ENCODE measurements at places on chromosomes 1 and 21.

DNA sequence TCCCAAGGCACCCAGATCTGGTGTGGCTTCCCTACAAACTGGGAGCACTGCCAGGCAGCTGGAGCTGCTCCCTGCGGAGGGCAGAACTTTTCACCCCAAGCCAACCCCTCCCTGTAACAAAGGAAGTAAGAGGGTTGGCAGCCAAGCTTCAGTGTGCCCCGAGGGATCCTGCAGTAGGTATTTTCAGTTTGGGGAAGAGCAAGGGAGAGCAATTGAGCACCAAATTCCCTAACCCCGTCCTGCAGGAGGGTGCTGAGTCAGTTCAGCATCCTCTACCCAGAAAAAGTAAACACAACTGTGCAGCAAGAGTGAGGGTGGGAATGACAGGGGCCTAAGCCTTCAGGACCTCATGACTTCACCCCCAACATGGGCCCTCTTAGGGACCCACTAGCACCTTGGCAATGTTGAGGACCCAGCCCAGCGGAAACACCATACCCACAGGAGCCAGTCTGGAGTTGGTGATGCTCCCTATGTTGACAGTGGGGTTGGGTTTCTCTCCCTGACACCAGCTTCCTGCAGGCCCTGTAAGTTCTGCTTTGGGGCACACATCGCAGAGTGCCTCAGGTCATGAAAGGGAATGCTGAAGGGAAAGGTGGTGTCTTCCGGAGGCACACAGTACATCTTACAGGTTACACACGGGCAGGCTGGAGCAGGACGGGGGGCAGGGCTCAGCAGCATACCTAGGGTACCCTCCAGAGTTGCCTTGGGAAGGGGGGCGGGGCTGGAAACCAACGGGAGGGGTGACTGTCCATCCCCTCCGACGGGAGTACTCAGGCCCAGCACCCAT lies 14.8 kb downstream of the SH3BP5L start:
- no peak for DNase-seq

DNA sequence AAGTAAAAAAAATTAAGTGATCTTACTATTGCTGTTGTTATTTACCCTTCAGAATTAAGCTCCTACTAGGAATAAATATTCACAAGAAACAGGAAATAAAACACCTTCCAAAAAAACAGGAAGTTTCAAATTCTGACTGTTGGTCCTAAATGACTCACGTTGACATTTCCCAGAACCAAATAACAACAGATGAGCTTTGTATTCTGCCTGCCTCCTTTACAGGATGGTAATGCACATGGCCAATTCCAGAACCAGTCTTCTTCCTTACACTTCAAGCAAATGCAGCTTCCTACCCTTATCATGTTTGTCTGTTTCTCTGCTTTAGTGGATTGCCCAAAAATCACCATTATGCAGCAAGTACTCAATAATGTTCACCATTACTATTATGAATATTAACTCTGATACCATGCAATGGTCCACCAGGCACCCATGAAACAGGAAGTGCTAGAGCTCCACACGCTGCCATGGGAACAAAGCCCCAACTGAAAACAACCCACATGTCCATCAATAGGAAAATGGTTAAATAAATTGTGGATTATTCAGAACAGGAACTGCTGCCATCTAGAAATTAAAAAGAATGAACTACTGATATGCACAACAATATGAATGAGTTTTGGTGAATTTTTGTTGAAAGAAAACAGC lies 8.9 kb downstream of the CASP9 start:
- DNase-seq, result no peak

DNA sequence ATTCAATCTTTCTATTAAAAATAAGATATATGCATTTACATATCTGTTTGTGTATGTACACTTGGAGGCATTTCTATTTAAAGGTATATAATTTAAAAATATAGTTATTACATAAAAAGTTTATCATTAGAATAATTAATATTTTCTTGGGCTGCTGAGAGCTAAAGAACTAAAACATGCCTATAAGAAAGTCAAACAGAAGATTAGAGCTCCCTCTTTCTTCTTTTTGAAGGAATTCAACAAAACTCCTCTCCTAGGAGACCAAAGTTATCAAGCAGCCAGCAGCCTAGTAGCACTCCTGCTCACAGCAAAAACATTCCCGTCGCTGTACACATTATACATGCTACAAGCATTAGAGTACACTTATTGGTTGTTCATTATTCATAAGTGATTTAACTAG lies 216.4 kb downstream of the VAV3 start:
- no peak for DNase-seq

DNA sequence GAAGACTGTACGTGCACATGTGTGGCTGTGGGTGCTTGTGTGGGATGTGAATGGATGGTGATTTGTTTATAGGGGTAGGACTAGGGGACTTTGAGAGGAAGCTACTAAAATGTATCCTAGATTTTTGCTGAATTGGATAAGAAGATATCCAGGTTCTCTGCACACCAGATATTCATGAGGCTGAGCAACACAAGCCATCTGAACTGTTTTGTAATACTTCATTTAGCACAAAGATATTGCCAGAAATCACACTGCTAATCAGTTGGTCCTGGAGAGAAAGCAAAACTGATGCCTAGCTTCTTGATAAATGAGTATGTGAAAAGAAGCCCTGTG lies 135.3 kb downstream of the NOS1AP start:
- DNase-seq, result no peak

DNA sequence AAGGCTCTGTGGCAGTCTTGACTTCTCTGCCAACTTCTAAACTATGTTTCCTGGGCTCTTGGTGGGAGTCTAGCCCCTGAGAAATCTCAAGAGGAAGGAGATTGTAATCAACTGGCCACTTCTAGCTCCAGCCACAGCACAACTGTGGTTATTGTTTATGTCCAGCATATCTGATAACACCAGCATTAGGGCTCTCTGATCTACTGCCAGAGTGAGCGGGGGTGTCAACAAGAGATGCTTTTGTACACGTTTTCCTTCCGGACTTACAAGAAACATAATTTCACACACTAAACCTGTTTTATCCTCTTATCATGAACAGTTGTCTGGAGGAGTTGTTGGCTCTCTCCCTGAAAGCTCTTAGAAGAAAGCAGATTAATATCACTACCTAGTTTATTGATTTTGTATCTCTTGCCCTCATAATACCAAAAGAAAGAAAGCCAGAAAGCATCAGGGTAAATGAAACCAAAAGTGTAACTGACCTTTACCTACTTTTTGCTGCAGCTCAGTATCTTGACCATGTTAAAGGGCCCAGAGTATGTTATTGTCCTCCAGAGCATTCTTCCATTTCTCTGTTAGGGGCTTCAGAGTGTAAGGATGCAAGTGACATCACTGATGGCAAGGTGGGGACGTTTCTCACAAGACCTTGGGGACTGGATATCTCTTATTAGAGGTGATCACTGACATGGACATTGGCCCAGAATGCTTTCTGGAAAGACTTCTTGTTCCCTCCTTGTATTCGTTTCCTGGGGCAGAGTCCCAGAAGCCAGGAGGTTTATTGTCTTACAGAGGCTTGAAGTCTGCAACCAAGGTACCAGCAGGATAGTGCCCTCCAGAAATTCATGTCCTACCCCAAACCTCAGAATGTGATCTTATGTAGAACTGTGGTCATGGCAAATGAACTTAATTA lies 9.6 kb upstream of the SH2D1B start:
- DNase-seq, result no peak

GRCh38 chr1:96660051-96660450 lies 61.5 kb upstream of the PTBP2 start:
- DNase-seq, result no peak

GRCh38 chr1:18012686-18013085 lies 94.9 kb upstream of the IGSF21 start:
- no peak for DNase-seq

DNA sequence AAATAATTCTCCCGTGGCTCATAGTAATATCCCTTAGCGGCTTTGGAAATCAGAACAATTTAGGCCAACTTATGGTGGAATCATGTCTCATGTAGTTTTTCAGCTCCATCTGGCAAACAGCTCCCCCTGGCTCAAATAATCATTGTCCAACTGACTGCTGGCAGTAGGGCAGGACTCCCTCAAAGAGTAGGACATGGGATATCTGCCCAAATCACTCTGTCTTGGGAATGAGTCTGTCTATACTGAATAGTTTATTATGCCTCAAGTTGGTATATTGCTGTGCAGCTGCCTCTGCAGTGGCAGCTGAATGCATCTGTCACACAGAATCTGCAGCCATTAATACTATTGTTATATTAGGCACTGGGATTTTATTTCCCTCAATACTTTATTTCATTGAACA lies 255.7 kb downstream of the COL11A1 start:
- no peak for DNase-seq

GRCh38 chr1:6979003-6979613 lies 193.9 kb downstream of the CAMTA1 start:
- DNase-seq, result no peak

DNA sequence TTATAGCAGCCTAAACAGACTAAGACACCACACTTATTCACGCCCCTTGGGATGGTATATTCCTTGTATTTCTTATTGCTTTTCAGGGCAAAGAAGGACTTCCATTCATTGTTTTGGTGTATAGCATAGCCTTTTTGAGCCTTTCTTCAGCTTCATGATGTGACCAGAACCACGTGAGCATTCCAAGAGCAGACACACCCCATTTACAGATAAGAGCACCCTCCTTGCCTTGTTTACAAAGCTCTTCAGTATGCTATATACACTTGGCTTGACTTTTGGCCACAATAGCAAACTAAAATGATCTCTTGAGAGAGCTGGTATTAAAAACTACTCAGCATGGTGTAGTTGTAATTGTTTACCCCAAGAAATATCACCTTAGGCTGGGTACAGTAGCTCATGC lies 78.7 kb downstream of the PIK3R3 start:
- no peak for DNase-seq

DNA sequence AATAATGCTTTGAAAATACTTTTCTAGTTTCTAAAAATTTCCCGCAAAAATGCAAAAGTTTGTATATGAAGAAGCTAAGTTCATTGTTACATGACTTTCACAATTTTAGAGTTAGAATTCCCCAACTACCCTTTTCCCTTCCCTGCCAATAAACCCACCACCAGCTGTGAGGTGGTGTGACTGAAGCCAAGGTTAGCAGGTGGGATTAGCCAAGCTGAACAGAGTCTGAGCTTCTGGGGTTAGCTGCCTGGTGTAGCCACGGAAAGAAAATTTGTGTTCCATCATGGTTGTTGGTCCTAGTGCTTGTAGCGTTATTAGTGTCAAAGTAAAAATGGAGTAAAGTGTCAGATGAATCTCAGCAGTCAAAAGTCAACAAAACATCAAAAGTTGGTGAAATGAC lies 110.9 kb downstream of the ASTN1 start:
- no peak for DNase-seq

DNA sequence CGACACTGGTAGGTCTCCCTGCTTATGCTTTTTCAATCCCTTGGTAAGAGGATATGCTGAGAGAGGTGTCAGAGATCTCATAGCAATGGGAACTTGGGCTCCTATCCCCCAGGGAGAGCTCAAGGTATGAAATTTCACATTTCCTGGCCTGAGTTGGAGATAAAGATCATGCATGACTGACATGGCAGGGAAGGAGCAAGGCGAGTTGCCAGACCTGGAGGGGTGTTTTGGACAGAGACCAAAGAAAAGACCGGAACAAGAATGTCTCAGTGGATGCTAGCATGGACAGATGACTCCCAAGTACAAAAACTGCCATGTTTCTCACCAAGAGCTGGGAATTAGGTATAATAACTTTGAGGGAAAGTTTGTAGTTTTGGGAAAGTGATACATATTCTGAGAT lies 334.1 kb upstream of the B3GALT2 start:
- DNase-seq, result no peak

DNA sequence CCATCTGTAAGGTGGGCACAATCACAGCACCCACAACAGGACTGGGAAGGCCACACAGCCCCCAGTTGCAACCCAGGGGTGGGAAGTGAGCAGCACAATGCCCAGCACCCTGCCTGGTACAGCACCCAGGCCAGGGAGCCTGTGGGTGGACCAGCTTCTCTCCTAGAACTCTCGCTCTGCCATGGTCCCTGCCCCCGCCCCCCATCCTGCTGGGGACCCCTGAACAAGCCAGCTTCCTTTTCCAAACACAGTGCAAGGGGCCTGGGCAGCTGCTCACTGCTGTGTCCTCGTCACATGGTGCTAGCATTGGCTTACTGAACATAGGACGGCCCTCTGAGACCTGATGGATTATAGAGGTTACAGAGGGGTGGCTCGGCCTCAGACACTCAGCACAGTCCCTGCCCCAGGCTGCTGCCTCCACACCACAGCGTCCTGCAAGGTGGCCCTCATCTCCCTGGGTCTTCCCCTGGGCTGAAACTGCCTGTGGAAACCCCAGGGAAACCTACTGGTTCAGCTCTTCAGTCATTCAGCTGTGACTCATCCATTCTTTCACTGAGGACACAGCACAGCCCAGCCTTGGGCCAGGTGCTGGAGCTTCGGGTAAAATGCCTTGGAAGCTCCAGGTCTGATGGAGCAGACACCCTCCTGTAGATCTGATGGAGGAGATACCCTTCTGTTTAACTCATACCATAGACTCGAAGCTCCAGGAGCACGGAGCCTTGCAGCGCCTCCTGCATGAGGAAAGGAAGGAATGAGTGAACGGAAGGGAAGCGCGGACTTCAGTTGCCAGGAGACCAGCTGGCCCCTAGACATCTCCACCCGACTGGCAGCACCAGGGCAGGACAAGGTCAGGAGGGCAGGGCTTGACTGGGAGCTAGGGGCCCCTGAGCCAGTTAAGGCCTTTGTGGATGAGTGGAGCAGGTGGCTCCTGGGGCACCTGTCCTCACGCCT lies 8.1 kb upstream of the PRDM16 start:
- DNase-seq, result no peak

- DNase-seq, result no peak
These were observed 31.2 kb downstream of the SLAMF1 start for GRCh38 chr1:160615660-160616059.

- DNase-seq, result no peak
These were observed 21.9 kb downstream of the SYNC start for GRCh38 chr1:32680642-32681041.

DNA sequence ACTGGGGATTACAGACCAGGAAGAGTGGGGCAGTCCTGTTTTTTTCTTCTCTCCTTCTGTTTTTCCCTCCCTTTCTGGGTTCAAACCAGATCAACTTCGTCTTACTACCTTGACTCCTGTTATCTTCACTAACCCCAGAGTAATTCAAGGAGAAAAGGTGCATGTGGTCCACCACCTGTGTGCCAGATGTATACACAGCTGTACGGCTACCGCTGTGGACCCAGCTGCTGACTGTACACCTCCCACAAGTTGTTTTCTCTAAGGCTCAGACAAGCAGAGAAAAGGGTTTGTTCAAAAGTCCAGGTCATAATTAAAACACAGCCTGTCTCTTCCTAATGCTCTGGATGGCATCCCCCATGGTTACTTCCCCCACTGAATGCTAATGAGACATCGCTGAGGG lies 102.1 kb downstream of the LMX1A start:
- DNase-seq, result no peak

GRCh38 chr1:110524311-110525248 lies 5.6 kb upstream of the KCNA10 start:
- DNase-seq, result peak; percentile 40

- no peak for DNase-seq
These were observed 12.3 kb downstream of the ADGRB2 start for GRCh38 chr1:31751822-31752241.

GRCh38 chr1:94481473-94481933 lies 60.1 kb downstream of the F3 start:
- DNase-seq, result peak; percentile 11

- DNase-seq, result no peak
These were observed 286.8 kb upstream of the PBX1 start for GRCh38 chr1:164272156-164272555.

Measured in CD8-positive, alpha-beta T cell (primary cell).